HepG2 (cell line): ENCODE measurements at places on chromosomes 1 and 21. TPM values are rescaled to one million over a fixed set of nuclear protein-coding genes. Genes with fewer than 3 reads are reported as not detected.

DNA sequence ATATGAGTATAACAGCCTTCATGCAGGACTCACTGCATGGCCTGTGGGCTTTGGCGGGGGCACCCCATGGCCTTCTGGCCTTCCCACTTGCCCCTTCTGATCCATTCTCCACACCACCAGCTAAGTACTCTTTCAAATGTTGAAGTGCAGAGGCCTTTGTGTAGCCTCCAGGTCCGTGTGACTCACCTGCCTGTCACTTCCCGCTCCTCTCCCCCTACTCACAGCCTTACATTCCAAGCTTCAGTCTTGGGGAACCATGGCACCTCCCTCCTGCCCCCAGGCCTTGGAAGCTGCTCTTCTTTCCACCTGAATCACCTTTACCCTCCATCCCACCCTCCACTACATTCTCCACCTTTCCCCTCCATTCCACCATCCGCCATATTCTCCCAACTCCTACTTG, 69.6 kb downstream of the PGM1 start:
- H3K27ac ChIP-seq: no peak overlapping the region
- peaks cover 12% of the 10 kb centered on the region; the same call in 2 of the 3 replicates for H3K36me3 ChIP-seq

DNA sequence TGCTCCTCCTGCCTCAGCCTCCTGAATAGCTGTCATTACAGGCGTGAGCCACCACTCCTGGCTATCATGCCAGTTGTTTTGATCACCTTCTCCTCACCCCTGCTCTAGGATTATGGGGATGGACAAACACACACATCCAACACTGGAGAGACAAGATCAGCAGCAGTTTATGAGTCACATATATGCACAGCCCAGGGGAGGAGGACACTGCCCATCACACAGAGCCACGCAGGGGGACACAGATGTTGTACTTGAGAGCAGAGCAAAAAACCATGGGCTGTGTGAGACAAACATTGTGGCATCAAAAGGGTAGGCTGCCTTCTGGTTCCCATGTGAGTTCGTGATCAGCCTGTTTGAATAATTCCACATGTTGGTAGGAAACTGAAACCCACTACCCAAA, 32.1 kb downstream of the EDARADD start:
- H3K4me1 ChIP-seq: no peaks in the 10 kb centered on the region
- no peaks in the 10 kb centered on the region for H3K36me3 ChIP-seq
- no peak overlapping the region for H3K4me3 ChIP-seq

- no peak overlapping the region for H3K27ac ChIP-seq
- no peaks in the 10 kb centered on the region for H3K27me3 ChIP-seq
- no peak for DNase-seq
Measured at GRCh38 chr1:239977416-239977815, 114.3 kb upstream of the FMN2 start.

DNA sequence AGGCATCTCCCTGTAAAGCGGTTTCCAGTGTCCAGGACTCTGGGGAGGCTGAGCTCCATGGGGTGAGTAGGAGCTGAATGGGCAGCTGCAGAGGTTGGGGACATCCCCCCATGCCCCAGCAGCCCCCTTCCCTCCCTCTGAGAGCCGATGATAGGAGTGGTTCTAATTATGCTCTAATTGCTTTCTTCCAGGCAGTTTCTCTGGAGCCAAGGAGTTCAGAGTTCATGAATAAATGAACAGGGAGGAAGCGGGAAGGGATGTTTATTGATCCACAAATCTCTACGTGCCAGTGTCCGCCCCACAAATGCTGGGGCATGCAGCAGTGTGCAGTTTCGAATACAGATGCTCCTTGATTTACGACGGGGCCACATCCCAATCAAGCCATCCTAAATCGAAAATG, 15.6 kb downstream of the NKAIN1 start:
- no peak overlapping the region for H3K27ac ChIP-seq
- no peaks in the 10 kb centered on the region for H3K27me3 ChIP-seq
- H3K4me3 ChIP-seq: no peak overlapping the region
- DNase-seq: no peak

Gene PRAMEF25
- not detected in 2 replicates for total RNA-seq

Gene TEX38
- total RNA-seq: not detected in 2 replicates
